Neuronal stem cell (in vitro differentiated cells): ENCODE measurements at places on chromosomes 3 and 15.

GRCh38 chr3:120420928-120421551, 29.8 kb downstream of the FSTL1 start:
- no peak for DNase-seq

GRCh38 chr3:180909369-180910127, 2.9 kb upstream of the FXR1 start:
- DNase-seq: no peak

GRCh38 chr3:66138336-66139313, 82.2 kb upstream of the SLC25A26 start:
- peak; percentile 29 for DNase-seq

DNA sequence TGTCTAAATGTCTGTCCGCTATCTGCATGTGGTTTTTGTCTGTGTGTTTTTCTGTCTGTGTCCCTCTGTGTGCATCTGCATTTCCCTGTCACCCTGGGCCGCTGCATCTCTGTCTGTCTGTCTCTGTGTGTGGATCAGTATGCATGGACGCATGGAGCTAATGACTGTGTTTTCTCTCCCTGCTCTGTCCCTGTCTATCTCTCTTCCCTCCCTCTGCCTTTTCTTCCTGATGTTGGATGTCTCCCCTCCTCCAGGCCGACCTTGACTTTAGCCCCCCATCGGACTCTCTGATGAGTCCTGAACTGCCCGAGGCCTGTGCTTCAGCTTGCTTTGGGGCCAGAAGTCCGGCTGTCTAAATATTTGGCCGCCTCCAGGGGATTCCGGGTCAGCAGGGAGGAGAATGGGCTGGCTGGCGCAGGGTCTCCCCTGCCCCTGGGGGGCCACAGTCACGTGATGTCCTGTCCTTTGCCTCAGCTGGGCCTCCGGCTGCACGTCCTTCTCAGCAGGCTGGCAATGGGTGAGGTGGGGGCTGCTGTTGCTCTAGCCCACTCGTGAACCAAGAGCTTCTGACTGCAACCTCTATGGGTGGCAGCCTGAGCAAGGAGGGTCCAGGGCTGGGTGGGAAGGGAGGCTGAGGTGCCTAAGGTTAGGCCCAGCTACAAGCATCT, 3.7 kb downstream of the SLC38A3 start:
- no peak for DNase-seq

DNA sequence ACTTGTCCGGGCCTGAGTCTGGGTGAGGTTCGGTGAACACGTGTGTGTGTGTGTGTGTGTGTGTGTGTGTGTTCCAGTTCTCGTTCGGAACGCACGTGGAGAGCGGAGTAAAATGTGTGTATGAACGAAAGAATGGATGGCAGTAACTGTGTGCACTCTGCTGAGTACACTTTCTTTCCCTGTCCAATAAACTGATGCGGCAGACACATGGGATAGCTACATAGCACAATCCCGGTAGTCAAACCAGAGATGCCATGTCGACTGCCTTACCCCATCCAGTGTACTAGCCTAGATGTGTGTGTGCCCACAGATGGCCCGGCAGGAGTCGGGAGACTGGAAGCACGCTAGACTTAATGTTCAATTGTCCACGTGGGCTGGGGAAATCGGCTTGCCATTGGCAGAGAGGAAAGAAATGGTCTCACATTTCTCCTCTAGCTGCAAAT, 507 bp upstream of the GOLIM4 start:
- DNase-seq: peak; percentile 52

- no peak for DNase-seq
Measured at GRCh38 chr3:191254098-191254873, 55.2 kb downstream of the OSTN start.

DNA sequence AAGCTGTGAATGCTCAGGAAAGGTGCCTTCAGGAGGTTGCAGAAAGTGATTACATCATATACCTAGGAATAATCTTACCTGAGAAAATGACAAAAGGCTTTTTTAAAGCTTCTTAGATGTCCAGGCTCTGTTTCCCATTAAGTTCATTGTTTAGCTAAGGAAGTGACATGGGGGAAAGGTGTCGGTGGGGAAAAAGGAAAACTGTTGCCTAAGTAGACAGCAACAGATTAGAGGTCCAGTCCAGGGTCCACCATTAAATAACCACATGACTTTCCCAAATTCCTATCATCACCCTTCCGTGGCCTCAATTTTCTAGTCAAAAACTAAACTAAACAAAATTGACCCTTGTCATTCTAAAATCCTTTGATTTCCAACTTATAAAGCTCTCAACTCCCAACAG, 4.3 kb downstream of the WWTR1 start:
- no peak for DNase-seq

- no peak for DNase-seq
Measured at GRCh38 chr3:28556195-28556594, 207.6 kb upstream of the AZI2 start.

- no peak for DNase-seq
Measured at GRCh38 chr3:13483286-13483685, 3.2 kb downstream of the HDAC11 start.

GRCh38 chr3:48236531-48236930, 4.4 kb upstream of the ZNF589 start:
- no peak for DNase-seq

- DNase-seq: no peak
Measured at GRCh38 chr3:10292505-10293419, at the start of gene GHRL. GHRL (minus strand) TSS chr3:10292947; CDS start chr3:10290180, 2,767 bp downstream.

GRCh38 chr3:95511828-95512227, 1302.6 kb upstream of the EPHA6 start:
- DNase-seq: no peak

- no peak for DNase-seq
Measured at GRCh38 chr15:86488046-86488445, 408.4 kb downstream of the AGBL1 start.

DNA sequence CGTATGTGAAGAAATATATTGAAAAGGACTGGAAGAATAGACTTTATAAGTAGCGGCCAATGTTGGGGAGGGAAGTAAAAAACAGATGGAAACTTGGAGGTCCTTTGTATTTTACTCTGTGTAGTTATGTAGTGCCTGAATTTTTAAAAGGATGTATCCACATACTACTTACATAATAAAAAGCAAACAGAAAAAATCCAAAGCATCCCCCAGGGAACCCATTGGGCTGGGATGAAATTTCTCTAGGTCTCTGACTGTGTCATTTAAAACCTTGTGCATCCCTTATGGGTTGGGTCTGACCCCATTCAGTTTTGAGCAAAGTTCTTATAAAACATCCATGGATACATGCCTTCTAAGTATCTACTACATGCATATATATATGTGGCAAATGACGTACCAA, 141.1 kb downstream of the NR1D2 start:
- DNase-seq: no peak

GRCh38 chr15:33701304-33701696, 267.0 kb upstream of the CHRM5 start:
- DNase-seq: no peak

DNA sequence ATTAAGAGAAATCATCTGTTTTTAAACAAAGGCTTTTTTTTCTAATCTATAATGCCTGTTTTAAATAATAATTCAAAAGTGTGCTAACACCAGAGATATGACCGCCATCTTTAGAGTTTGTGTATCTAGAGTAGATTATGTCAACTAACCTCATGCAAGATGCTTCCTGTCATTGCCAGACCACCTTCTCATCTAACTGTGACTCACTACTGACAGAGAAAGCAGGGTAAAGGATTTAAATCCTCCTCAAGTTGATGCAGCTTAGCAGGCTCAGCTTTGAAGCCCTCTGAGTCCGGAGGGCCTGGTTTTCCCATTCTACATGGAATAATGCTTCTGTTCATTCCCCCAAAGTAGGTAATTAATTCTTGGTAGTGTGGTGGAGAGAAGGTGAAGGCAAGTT, 108.5 kb downstream of the ECT2 start:
- DNase-seq: no peak

- no peak for DNase-seq
Measured at GRCh38 chr3:24264748-24265158, 229.9 kb downstream of the THRB start.

GRCh38 chr3:67048715-67049074, 50.6 kb downstream of the KBTBD8 start:
- no peak for DNase-seq

DNA sequence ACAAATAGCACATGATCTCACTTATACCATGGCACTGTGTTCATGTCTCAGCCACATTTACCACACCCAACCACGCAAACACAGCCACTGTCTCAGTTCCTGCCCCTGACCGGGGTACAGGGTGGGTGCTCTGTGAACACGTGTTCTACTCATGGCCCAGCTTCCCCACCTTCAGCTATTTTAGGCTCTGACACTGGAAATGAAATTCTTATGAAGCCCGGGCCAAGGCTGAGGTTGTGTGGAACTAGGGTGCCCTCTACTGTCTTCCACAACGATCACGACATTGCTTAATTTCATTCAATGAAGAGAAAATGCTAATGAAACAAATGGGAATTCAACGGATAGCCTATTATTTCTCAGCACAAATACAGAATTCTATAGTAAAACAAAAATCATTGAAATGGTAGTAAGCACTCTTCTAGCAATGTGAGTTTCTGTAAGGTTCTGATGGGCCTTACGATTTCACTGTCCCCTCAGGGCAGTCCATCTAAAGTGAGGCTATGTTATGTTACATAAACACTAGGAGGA, 2.1 kb upstream of the GABRA5 start:
- DNase-seq: peak; percentile 65

DNA sequence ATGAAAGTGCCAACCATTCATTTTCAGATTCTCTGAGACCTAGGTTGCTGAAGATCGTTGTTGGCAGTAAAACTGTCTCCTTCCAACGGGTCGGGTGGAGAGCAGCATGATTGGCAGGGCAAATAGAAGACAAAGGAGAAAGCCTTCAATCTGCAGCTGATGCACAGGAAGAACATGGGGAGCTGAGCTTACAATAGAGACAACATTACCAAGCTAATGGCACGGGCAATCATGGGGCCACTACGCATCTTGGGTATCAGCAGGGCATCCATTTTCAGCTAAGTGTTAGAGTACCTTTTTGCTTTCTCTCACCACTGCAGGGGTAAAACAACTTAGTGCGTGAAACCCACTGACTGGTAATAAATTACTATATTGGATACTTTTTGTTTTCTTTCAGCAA, 114.8 kb downstream of the WDR72 start:
- DNase-seq: no peak

- no peak for DNase-seq
Measured at GRCh38 chr3:5195605-5196004, 8.1 kb downstream of the EDEM1 start.

- no peak for DNase-seq
Measured at GRCh38 chr3:40290396-40290795, 19.1 kb upstream of the EIF1B start.

- no peak for DNase-seq
Measured at GRCh38 chr3:32313723-32314473, 75.4 kb downstream of the CMTM8 start.

- no peak for DNase-seq
Measured at GRCh38 chr3:165883117-165883516, 45.9 kb upstream of the BCHE start.

DNA sequence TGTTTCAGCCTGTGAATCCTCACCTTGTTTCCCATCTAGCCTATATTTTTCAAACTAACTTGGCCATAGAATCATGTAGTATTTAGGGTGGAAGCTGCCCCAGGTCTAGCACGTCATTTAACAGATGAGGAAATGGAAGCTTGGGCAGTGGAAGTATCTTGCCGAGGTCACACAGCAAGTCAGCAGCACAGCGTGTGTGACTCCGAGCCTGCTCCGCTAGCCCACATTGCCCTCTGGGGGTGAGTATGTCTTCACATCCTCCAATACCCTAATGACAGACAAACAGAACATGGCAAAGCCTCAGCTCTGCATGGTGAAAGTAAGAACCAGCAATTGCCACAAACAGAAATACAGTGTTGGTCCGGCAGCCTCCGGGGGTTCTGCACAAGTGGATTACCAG, 2.2 kb upstream of the CCR5 start:
- no peak for DNase-seq

- DNase-seq: no peak
Measured at GRCh38 chr3:35664460-35664919, 25.2 kb downstream of the ARPP21 start.

GRCh38 chr3:55555873-55556618, 68.9 kb upstream of the WNT5A start:
- no peak for DNase-seq

- DNase-seq: peak; percentile 5
Measured at GRCh38 chr3:9056581-9056980, 93.3 kb upstream of the RAD18 start.

DNA sequence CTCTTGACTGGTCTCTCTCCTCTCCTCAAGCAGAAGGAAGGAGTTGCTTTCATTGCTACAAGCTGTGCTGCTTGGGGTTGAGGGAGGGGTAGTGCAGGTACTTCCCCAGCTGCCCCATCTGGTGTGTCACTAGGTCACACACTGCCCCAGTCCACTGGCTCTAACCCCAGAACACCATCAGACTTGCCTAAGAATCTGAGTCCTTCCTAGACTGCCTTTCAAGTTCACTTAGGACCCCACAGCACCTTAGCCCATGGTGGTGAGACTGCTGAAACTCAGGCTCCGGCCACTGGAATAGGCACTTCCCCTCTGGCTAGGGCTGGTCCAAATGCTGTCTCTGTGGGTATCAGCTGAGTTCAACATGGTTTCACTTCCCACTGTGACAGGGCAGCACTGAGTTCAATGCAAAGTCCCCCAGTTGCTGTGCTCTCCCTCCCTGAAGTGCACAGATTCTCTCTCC, 279.7 kb upstream of the GOLGA6L4 start:
- DNase-seq: no peak

DNA sequence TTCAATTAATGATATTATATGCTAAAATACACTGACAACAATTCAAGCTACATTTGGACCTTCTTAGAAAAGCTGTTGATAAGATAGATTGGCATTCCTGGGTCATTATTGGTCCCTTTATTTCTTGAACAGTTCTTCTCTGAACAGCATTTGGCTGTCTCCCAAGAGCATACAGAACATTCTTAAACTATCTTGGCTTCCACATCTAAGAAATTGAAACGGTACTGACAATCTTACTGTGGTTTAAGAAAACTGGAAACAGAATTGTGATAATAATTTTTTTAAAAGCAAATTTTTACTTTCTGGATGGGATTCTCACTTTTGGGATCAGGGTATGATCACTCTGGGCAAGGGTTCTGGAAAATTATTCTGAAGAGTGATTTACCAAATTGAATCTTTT, 161.7 kb upstream of the ZNF385D start:
- DNase-seq: no peak

DNA sequence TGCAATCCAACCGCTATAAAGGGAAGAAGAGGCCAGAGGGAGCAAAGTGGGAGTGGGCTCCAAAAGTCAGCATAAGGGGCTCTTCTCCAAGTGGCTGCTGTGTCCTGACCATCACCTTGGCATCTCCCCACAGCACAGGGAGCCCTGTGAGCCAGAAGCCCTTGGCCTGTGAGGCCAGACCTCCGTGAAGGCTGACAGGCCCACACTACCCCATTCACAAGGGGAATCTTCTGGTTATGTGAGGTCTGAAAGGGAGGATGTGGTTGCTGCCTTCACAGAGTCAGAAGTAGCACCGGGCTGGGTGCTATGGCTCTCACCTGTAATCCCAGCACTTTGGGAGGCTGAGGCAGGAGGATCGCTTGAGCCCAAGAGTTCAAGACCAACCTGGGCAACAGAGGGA, 2.6 kb upstream of the ULK3 start:
- DNase-seq: no peak
